ENCODE measurements at places on chromosomes 1 and 21. TPM values are rescaled to one million over a fixed set of nuclear protein-coding genes. Genes with fewer than 3 reads are reported as not detected.

Gene RNF2
- 23.8 TPM for total RNA-seq

Gene CFAP74
- 0.07 TPM for total RNA-seq

Gene NSUN4
- 28.2 TPM for total RNA-seq

Gene SEMA4A
- total RNA-seq, result 10.6 TPM

Gene FCGR3A
- total RNA-seq, result not detected
